ENCODE measurements at places on chromosomes 16 and 17.
A peak's percentile ranks its signal among the peaks of the same experiment; 100 is the strongest.

- no peak for DNase-seq
Measured at GRCh38 chr16:50821586-50821985, 79.7 kb downstream of the CYLD start.

- no peak for DNase-seq
Measured at GRCh38 chr17:9185688-9186284, 164.5 kb downstream of the NTN1 start.

GRCh38 chr17:72306037-72306436, 185.2 kb downstream of the SOX9 start:
- DNase-seq: peak; percentile 8

- DNase-seq: no peak
Measured at GRCh38 chr17:16989230-16989952, 17.5 kb upstream of the TNFRSF13B start.

DNA sequence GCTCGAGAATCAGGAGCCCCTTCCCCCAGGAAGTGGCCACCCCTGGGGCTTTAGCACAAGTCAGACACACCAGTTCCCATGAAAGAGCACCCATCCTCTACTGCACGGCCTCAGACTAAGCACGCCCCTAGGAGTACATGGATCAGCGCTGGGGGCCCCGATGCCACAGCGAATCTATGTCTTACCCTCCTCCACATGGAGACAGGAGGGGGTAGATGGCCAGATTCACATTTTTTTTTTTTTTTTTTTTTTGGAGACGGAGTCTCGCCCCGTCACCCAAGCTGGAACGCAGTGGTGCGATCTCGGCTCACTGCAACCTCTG, 3.2 kb upstream of the EXOSC6 start:
- no peak for DNase-seq

- no peak for DNase-seq
Measured at GRCh38 chr16:887846-888245, 82.9 kb downstream of the LMF1 start.

- no peak for DNase-seq
Measured at GRCh38 chr16:68229431-68230175, 6.3 kb downstream of the ESRP2 start.

DNA sequence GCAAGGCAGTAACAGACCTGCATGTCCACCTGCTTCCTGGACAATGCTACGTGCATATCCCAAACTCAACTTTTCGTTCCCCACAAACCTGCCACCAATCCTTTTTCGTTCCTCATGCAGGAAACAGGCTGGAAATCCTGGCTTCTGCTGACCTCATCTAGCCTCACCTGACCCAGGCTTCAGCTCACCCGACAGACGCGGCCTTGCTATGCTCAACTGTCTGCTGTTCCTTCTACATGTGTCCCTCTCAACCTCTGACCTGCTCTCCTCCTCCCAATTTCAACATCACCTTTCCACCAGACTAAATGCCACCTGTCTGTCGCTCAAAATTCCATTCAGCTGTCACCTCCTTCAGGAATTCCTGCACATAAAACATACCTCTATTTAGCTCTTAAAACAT, 44.5 kb downstream of the XPO6 start:
- no peak for DNase-seq

GRCh38 chr17:28221751-28222414, 97.1 kb upstream of the TMEM97 start:
- no peak for DNase-seq

GRCh38 chr17:27520491-27521185, 64.4 kb downstream of the KSR1 start:
- DNase-seq: no peak

DNA sequence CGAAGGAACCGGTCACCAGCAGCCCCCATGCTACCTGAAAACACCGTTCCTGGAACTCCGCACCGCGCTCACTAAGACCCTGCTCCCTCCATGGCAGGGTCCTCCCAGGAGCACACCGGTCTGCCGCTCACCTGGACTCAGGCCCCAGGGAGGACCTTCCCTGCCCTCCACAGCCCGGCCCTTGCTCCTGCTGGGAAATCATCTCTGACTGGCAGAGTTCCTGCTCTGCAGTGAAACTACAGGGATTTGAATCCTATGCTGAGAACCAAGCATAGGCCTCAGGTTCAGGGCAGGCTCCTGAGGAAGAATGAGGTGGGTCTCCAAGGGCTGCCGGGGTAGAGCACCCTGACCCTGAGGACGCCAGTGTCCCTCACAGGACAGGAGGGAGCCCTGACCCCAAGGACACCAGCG, 88.5 kb downstream of the KCNJ12 start:
- DNase-seq: no peak

DNA sequence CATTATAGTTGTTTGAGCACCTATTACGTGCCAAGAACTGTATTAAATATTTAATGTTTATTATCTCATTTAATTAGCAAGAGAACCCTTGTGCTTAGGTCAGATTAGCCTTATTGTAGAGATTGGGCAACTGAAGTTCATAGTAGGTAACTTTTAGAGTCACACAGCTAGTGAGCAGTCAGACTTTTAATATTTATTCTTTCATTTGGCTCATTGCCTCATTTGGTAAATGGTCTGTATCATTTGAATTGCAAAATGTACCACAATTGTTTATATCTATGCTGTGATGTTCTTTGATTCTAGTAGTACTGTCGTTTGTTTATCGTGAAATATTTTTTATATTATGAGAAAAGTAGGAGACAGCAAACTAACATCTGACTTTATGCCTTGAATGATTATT, 7.6 kb downstream of the CLTC start:
- no peak for DNase-seq

GRCh38 chr17:32569171-32570080, 82.6 kb downstream of the CDK5R1 start:
- DNase-seq: peak; percentile 36

Data from GM04503 (cell line).